ENCODE measurements at places on chromosomes 4 and X.

- DNase-seq: no peak
These were observed 113.2 kb downstream of the ATP10D start for GRCh38 chr4:47598320-47598719.

- no peak for DNase-seq
These were observed 17.9 kb downstream of the SMARCA5 start for GRCh38 chr4:143531380-143531779.

DNA sequence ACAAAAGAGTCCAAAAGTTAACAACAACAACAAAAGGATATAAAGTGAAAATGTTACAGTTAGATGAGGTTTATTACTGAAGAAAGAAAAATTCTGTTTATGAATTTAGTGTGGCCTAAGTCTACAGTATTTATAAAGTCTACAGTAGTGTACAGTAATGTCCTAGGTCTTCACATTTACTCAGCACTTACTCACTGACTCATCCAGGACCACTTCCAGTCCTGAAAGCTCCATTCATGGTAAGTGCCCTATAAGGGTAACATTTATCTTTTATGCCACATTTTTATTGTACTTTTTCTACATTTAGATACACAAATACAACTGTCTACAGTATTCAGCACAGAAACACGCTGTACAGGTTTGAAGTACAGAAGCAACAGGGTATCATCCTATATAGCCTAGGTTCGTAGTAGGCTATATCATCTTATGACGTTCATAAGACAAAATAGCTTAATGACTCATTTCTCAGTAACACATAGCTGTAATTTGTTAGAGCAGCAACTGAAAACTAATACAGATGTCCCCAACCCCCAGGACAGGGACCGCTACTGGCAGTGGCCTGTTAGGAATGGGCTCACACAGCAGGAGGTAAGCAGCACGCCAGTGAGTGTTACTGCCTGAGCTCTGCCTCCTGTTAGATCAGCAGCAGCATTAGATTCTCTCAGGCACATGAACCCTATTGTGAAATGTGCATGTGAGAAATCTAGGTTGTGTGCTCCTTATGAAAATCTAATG is 61.3 kb downstream of the CENPC start:
- no peak for DNase-seq

DNA sequence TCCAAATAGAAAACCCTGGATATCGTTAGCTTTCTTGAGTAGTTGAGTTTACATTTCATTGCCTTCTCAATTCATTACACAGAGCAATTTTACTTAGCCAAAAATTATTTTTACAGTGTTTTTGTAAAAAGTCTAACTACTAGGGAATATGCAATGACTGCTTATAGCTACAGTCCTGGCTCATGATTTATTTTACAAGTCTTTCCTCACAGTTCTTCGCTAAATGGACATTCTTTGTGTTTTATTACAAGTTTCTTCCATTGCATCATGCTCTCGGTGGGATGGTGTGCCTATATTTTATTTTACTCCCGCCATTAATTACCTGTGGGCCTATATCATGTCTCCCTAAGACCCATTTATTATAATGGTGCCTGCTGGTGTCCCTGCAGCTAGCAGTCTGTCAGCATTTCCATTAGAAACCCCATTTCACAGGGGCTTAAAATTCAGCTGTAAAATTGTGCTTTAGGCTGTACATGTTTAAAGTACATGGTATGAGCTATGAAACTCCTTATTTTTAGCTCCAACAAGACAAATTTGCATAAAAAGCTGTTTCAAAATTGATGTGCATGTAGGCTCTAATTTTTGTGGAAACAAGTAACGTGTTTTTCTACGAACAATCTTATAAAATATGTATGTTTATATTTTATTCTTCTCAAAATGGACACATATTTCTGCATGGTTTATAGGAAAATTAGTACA is 227.4 kb downstream of the SLC7A11 start:
- no peak for DNase-seq

DNA sequence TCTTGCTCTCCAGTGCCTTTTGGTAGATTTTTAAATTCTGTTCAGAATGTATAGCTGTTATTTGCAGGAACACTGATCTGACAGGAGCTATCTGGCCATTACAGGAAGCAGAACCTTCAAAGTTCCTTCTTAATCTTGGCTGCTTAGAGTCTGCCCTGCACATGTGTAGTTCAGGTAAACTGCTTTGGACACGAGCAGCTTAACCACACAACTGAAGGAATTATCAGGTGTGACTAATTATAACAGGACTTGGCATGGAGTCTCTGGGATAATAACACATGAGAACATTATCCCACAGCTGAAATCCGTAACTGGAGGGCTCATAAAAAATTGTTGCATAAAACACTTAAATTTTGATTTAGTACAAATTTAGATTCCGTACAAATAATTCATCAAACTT is 11.6 kb upstream of the ING2 start:
- DNase-seq: no peak

DNA sequence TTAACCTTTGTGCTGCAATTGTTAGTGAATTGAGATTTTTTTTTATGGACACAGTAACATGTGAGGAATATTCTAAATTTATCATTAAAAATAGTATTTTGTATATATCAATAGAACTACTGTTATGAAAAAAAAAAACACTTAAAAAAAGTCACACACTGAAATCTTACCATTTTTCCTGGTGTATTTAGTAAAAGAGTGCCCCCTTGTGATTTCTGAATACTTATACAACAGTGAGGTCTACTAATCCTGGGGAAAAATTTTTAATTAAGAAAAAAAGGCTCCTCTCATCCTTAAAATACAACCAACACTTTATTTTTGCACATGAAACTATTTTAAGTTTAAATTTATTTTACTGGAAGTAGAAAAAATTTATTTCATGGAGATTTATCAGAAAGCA is 56.4 kb upstream of the SPOCK3 start:
- DNase-seq: no peak

DNA sequence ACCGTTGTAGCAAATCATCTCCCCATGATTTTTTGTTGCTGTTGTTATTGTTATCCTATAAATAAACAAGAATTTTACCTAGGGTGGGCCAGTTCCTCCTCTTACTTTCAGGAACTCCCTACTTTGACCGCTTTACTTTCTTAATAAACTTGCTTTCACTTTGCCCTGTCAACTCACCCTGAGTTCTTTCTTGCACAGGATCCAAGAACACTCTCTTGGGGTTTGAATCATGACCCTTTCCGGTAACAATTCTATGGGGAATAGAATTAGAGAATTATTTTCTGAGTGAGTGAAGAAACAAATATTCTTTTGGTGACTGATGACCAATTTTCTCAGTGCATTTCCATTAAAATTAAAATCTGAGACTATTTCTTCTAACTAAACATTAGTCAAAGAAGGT is 584.0 kb upstream of the TENM3 start:
- DNase-seq: no peak

DNA sequence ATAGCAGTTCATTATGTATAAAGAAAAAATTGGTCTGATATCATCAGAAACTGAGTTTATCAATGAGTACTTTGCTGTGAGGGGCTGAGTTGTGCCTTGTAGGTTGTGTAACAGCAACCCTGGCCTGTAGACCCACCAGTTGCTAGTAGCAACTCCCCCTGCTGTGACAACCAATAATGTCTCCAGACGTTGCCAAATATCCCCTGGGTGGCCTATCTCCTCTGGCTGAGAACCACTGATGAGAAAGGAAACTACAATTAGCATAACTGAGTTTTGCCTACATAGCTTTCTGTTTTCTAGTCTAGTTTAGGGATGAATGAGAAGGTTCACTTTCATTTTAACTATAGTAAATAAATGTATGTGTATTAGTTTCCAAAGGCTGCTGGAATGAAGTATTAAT is 234.1 kb downstream of the CPE start:
- DNase-seq: no peak

- DNase-seq: no peak
These were observed 18.7 kb upstream of the PLCXD1 start for GRCh38 chrX:262381-262909.

GRCh38 chr4:76546759-76547742 is 112.0 kb downstream of the SHROOM3 start:
- no peak for DNase-seq

DNA sequence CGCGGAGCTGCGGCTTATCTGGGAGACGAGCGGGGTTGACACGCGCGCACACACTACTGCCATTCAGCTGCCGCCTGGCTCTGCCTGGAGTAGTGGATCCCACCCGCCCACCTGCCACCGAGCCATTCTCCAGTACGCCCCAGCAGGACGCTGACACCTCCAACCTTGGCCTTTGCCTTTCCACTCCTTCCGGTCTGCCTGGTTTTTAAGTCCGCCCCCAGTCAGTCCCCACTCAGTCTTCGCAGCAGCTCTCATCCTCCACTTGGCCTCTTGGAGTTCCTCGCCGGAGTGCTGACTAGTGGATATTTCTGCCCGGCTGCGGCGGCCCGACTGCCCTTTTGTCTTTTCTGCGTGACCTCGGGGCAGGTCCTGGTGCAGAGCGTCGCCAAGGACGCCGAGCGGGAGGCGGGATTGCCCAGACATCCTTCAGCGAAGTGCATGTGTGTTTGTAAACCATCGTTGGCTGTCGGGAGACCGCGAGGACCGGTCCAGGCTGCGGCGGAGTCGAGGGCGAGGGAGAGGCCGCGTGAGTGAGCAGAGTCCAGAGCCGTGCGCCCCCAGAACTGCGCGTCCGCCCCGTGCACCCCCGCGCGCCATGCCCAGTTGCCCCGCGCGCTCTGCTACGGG is 1.1 kb downstream of the SLIT2 start:
- DNase-seq: no peak

DNA sequence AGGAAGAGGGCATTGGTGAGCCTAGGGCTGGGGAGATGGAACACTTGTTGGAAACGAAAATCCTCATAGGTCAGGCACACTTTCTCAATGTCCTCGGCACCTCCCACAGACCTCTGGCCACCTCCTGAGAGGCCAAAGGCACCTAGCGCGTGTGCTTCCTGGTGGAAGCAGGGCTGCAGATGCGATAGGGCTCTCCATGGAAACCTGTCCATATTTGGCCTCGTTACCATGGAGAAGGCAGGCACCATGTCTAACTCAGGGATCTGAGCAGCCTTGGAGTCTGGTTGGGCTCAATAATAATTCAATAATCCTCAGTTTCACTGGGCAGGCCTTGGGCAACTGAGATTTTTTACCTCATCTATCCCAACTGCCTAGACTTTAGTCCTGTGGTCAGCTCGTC is 58.3 kb downstream of the RAI2 start:
- DNase-seq: no peak

- no peak for DNase-seq
These were observed 405.3 kb upstream of the FAT1 start for GRCh38 chr4:187128976-187129375.

GRCh38 chr4:2441393-2442174 is 22.8 kb downstream of the CFAP99 start:
- peak; percentile 61 for DNase-seq

- no peak for DNase-seq
These were observed 121.6 kb downstream of the RASL11B start for GRCh38 chr4:52983563-52984303.

GRCh38 chr4:120111745-120112144 is 45.1 kb upstream of the MAD2L1 start:
- no peak for DNase-seq

GRCh38 chr4:172842779-172843178 is 325.8 kb upstream of the GALNT7 start:
- no peak for DNase-seq

DNA sequence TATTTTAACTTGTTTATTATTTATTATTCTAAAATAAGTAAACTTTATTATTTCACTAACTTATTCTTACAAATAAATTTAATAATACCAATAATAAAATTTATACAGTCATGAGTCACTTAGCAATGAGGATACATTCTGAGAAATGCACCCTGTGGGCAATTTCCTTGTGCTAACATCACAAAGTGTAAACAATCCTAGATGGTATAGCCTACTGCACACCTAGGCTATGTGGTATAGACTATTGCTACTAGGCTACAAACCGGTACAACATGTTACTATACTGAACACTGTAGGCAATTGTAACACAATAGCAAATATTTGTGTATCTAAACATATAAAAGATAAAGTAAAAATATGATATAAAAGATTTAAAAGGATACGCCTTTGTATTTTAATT is 479.5 kb downstream of the EPHA5 start:
- no peak for DNase-seq

- DNase-seq: no peak
These were observed 240.5 kb upstream of the CXXC4 start for GRCh38 chr4:104735174-104735573.

- no peak for DNase-seq
These were observed 103.4 kb downstream of the CHRNA9 start for GRCh38 chr4:40438384-40439026.

GRCh38 chr4:159382856-159383561 is 280.1 kb downstream of the RAPGEF2 start:
- no peak for DNase-seq

DNA sequence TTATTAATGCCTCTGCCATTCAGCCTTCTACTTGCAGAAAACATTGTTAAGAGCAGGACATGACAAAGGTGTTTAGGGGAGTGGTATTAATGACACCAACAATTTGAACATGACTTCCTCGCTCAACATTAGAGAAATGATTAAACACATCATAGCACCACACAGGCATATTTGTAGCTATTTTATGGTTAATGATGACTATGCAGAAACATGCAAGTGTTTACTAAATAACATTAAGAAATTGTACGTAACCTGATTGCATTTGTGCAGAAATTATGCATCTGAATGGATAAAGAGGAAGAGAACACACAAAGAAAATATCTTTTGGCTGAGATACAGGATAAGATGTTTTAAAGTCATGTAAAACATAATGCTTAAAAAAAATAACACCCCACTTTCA is 323.5 kb downstream of the LDB2 start:
- DNase-seq: no peak

DNA sequence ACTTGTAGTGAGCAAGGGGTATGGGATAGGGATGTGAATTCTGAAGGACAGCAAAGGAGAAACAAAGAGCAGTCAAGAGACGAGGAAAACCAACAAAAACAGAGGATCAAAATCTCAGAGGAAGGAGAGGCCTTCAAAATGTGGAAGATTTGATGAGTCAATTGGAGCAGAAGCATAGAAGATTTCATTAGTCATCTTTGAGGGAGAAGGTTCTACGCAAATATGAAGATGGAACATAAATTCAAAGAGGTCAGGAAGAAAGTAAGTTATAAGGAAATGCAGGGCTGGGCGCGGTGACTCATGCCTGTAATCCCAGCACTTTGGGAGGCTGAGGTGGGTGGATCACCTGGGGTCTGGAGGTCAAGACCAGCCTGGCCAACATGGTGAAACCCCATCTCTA is 35.4 kb downstream of the MID2 start:
- DNase-seq: no peak

GRCh38 chr4:139522457-139522856 is 33.6 kb downstream of the SETD7 start:
- DNase-seq: no peak

GRCh38 chr4:2936773-2937145 is 26.4 kb downstream of the NOP14 start:
- no peak for DNase-seq
